ELF-1 (cell line): ENCODE measurements at places on chromosomes 1 and 21.

- DNase-seq = no peak
Measured at GRCh38 chr1:109969907-109970306, 14.7 kb upstream of the AHCYL1 start.

GRCh38 chr1:233710031-233710430 lies 96.1 kb downstream of the KCNK1 start:
- DNase-seq = no peak

- DNase-seq = no peak
Measured at GRCh38 chr1:191366686-191367085, 791.6 kb upstream of the RGS18 start.

- DNase-seq = no peak
Measured at GRCh38 chr1:5730272-5731109, 261.7 kb downstream of the NPHP4 start.

- peak; percentile 53 for DNase-seq
Measured at GRCh38 chr1:228989992-228990827, 254.9 kb downstream of the RHOU start.

DNA sequence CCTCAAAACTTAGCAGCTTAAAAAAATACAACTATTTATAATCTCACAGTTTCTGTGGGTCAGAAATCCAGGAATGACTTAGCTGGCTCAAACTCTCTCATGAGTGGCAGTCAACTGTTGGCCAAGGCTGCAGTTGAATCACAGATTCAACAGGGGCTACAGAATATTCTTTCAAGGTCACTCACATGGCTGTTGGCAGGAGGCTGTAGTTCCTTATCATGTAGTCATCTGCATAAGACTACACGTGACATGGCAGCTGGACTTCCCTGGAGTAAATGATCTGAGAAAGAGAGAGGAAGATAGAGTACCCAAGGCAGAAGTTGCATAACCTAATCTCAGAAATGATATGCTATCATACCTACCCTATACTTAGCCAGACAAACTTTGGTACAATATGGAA lies 75.2 kb upstream of the TSPAN2 start:
- no peak for DNase-seq

GRCh38 chr1:68558321-68559026 lies 61.6 kb upstream of the DEPDC1 start:
- no peak for DNase-seq

GRCh38 chr1:31815752-31816500 lies at the start of gene SPOCD1:
Gene SPOCD1 (minus strand): TSS chr1:31816022. CDS start chr1:31815333, 689 bp downstream.
- DNase-seq = peak; percentile 98

- no peak for DNase-seq
Measured at GRCh38 chr1:88891951-88892340, 579 bp upstream of the GTF2B start.

GRCh38 chr1:93200086-93200620 lies 19.6 kb downstream of the CCDC18 start:
- DNase-seq = no peak

DNA sequence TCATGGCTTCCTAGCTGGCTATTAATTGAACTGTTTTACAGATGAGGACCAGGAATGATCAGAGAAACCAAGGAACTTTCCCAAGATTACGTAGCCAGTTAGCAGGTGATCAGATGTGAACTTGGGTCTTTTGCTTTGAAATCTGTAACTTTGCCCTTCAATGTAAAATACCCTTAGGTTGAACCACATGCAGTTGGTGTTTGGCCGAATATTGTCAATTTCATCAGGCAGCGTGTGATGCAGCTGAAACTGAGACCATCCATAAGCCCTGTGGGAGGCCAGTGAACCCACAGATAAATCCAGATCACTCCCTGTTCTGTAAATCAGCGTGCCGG lies 150.8 kb downstream of the ETS2 start:
- DNase-seq = no peak

DNA sequence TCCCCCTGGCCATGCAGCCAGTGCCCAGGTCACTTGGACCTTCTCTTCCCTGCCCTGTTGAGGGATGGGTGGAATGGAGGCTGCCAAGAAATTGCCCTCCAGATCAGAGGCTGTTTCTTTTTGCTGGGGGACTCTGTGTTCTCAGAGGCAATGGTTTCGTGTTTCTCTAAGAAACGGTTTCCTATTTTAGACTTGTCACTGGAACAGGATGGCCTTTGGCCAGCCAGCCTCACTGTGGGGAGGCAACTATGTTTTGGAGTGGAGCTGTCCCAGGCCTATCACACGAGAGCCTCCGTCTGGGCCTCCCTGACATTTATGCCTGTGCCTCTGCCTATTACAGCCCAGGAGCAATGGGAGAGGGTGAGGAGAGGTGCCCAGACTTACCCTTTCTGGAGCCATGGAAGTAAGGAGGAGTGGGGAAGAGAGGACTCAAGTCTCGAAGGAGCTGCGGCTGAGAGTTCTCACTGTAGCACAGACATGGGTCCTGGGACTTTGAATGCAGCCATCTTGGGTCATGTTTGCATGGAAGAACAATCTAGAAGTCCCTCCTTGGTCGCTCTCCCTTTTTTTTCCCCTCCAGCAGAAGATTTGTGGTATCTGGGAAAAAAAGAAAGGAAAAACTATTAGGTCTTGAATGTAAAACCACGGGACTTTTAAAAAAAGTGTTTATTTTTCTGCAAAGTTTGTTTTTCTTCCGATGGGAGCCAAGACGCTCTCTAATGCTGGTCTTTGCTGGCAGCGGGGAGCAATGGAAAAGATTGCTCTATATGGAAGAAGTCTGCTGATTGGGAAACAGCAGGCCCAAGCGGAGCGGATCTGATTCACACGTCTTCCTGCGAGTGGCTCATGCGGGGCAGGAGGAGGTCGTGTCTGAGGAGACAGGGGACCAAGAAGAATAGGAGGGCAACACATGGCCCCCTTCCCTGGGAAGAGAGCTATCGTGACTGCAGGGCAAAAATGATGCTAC lies 219.2 kb downstream of the FOXD2 start:
- no peak for DNase-seq

GRCh38 chr1:91170571-91170970 lies 148.7 kb upstream of the ZNF644 start:
- DNase-seq = no peak

- DNase-seq = peak; percentile 59
Measured at GRCh38 chr1:35573198-35574124, at the start of gene TFAP2E. Gene TFAP2E (plus strand): TSS chr1:35573314. CDS start chr1:35573578, 264 bp downstream.

DNA sequence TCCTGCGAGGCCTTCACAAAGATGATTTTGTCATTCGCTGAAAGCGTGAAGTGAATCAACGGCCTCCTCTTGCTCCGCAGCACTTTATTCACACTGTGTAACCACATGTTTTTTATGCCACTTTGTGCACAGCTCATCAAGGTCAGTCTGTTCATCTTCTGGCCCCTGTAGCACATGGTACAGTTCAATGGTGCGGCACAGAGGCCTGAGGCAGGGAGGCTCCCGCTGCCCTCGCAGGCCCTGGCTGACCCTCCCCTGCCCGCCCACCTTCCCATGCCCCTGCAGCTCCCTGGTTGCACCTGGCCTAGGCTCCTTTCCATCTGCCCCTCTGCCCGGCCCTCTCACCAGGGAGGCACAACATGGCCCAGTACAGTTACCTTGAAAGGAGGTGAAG lies 87.5 kb downstream of the CD247 start:
- peak; percentile 15 for DNase-seq

- no peak for DNase-seq
Measured at GRCh38 chr21:36092681-36093080, 22.9 kb downstream of the CBR1 start.

- no peak for DNase-seq
Measured at GRCh38 chr21:42527489-42528158, 14.0 kb downstream of the SLC37A1 start.

- no peak for DNase-seq
Measured at GRCh38 chr1:119112791-119113190, 27.7 kb downstream of the WARS2 start.

DNA sequence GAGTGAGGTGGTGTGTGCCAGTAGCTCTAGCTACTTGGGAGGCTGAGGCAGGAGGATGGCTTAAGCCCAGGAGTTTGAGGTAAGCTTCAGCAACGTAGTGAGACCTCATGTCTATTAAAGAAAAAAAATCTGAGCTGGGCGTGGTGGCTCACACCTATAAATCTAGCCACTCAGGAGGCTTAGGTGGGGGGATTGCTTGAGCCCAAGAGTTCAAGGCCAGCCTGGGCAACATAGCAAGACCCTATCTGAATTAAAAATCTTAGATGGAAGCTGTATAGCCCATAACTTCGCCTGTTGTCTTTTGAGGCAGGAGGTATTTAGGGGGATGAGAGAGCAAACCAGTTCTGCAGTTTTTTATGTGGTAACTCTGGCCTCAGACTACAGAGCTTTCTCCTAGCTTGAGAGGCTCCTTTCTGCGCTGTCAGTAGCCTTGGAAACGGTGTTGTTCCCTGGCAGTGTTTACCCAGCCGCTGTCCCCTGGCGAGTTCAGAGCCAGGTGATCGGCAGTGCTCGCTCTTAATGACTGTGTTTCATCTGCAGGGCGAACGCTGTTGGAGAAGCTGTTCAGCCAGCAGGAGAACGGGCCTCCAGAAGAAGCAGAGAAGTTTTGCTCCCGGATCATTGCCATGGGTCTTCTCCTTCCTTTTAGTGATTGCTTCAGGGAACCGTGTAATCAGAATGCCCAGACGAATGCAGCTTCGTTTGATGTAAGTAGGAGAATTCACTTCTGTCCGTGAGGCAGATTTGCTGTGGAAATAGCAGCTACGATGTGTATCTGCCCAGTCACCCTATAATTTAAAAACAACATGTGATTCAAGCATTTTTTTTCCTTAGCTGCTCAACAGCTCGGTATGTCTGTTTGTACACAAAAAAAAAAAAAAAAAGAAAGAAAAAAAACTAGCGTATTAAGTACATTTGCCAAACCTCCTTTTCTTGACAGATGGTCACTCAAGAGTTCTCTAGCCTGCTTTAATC lies 31.2 kb downstream of the FMN2 start:
- peak; percentile 64 for DNase-seq

DNA sequence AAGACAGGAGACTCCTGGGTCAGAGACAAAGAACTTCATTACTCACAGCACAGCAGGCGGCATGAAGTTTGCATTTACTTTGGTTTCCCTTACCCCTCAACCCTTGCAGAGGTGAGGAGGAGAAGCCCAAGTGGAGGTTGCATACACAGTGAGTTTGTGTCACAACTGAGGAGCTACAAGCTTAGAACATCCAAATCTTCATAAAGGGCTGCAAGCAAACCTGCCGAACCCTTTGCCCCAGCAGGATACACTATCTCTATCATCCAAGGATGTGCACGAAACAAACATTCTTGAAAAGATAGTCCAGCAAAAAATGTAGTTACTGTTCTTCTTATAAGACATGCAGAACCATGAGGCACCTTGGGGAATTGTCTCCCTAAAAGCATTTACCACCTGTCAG lies 493.5 kb downstream of the SETD4 start:
- DNase-seq = no peak

DNA sequence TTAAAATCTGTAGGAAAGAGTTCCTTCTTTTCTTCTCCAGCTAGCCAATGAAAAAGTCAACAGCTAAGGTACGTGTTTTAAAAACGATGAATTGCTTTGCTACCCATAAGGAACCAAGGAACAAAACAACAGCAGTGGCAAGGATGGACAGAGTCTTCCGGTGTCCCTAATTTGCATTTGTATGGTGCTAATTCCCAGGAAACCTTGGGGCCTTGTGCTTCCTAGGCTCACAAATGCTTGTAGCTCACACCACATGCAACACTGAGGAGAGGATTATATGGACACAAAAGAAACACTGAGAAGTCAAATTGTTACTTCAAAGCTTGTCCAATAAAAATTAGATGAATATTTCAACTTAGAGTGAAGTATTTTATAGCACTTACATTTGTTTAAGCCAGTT lies 1.8 kb upstream of the PGBD5 start:
- DNase-seq = peak; percentile 63

- no peak for DNase-seq
Measured at GRCh38 chr1:197171531-197171930, 25.1 kb upstream of the ASPM start.

DNA sequence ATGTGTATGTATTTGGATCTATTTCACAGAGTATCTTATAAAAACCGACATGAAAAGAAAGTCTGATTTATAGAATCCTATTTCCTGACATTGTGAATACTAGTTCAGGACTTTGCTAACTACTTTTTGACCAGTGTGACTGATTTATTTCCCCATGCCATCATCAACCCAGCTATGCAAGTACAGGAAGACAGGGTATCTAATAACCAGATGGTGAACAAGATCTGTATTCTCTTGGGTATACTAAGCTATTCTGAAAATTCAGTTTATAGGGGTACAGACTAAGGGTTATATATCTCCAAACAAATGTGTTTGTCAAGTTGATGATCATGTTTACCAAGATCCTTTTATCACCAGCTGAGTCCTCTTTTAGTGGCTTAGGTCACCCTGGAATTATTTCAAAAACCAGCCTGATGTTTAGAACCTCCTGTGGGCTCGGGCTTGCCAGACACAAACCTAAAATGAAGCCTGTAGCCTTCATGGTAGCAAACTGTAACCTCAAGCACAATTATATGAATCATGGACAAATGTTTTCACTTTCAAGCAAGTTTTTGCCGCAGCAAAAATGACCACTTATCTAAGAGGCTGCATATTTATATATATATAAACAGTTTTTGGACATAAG lies 185.1 kb downstream of the FGGY start:
- no peak for DNase-seq

DNA sequence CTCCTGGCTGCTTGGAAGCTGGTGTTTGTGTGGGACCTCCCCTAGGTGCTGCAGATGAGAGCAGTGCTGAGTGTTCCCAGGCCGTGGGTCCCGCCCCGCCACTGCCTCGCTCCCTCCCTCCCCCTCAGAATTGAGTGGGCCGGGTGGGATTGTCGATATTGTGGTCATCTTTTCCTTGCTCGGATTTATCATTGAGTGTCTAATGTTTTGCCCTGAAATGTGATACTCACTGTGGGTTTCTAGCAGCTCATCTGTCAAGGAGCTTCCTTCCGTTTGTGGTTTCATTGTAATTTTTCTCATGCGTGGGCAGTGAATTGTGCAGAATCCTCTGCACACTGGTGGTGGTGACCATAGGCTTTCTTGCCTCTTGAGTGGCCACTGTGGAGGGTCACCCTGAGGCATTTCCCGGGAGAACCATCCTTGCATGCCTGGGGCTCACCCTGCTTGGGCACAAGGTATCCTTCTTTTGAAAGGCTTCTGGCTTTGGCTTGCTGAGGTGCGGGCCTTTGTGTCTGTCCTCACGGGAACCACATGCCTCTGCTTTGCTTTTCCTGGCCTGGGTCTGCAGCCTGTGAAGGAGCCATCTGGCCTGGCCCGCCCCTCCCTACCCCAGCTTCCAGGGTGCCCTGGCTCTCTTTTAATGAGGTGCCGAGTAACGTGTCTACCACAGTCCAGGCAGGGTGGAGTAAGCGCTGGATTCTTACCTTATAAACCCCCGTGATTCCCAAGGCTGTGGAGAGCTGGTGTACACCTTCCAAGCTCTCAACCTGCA lies 25.6 kb downstream of the SLX9 start:
- DNase-seq = no peak
